Activated T-helper 17 cell treated with anti-CD3 and anti-CD28 coated beads, Interleukin-2, amount 50 U/mL, for 72 hours (primary cell): ENCODE measurements at places on chromosomes 2 and 18.

- ATAC-seq = peak; percentile 53
These were observed 53.5 kb downstream of the DARS1 start for GRCh38 chr2:135931776-135932443.

GRCh38 chr2:149924549-149925213 lies 337.1 kb upstream of the MMADHC start:
- no peak for ATAC-seq

DNA sequence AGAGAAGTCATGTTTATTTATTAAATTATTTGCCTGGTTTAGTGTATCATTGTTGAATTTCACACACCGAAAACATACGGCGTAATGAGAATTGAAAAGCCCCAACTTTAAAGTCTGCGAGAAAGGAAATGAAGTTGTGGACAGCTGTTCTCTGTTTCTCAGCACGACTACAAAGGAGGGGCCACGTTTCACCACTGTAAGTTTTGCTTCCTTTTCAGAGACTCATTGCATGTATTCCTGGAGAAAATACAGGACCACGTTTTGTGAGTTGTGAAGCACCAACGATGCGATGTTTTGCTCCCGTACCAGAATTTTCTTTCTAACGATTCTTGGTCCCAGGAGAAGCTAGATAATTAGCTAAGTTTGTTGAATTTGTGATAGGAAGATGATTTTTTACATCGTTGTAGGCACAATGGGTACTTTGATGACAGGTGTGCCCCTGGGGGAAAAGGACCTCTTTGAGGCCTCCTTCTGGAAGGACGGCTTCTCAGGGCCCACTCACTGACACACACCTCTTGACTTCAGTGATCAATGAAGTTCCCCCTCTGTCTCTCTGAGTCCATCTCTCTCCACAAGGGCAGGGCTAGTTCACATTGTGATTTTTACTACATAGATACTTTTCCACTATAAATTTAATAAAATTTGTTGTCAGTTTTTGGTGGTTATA lies 23.7 kb upstream of the ACKR3 start:
- peak; percentile 44 for ATAC-seq

GRCh38 chr2:191679818-191680600 lies 2.1 kb downstream of the NABP1 start:
- ATAC-seq = peak; percentile 26

GRCh38 chr18:72107647-72108383 lies 436.3 kb downstream of the CBLN2 start:
- no peak for ATAC-seq

DNA sequence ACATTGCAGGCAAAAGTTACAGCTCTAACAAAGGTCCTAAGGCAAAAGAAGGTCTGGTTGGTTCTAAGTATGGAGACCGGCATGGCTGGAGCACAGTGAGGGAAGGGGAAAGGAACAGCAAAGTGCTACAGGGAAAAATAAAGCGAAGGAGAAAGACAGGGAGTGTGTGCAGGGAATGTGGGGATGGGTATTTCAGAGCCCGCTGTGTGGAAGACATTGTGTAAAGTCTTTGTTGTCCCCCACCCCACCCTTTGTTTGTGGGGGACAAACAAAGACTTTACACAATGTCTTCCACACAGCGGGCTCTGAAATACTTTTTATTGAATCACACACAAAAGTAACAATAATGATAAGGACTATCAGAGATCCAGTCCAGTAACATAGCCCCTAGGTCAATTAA lies 28.9 kb upstream of the C2orf15 start:
- no peak for ATAC-seq

DNA sequence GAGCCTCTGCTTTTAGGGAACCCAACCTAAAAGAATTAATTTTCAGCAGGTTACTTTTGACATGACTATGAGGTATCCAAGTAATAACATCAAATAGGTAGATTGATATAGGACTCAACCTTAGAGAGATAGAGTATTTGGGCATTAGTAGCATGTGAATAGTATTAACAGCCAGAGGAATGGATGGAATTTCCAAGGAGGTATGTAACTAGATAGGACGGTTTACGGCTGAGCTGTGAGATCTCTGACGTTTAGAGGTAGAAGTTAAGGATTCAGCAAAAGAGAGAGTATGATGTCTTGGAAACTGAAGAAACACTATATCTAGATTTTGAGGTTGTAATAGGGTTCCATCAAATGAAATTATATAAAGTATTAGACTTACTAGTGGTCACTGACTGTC lies 70.3 kb downstream of the HNMT start:
- no peak for ATAC-seq

GRCh38 chr2:101401906-101402305 lies 14.6 kb upstream of the CREG2 start:
- no peak for ATAC-seq

GRCh38 chr2:218984239-218985020 lies 554 bp downstream of the FEV start:
- ATAC-seq = no peak
